ENCODE measurements at places on chromosomes 3 and 15. TPM values are rescaled to one million over a fixed set of nuclear protein-coding genes. Genes with fewer than 3 reads are reported as not detected.
A peak's percentile ranks its signal among the peaks of the same experiment; 100 is the strongest.

- H3K36me3 ChIP-seq: peaks cover 58% of the 10 kb centered on the region
- H3K4me3 ChIP-seq: no peak overlapping the region
- DNase-seq: no peak
- H3K27ac ChIP-seq: no peak overlapping the region
Observed at GRCh38 chr15:38528294-38528693, 36.3 kb downstream of the RASGRP1 start.

DNA sequence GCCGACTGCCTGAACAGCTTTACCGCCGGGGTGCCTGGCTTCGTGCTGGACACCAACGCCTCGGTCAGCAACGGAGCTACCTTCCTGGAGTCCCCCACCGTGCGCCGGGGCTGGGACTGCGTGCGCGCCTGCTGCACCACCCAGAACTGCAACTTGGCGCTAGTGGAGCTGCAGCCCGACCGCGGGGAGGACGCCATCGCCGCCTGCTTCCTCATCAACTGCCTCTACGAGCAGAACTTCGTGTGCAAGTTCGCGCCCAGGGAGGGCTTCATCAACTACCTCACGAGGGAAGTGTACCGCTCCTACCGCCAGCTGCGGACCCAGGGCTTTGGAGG lies 815 bp downstream of the SPINT1 start:
- H3K4me3 ChIP-seq: peak overlapping the region; percentile 63
- no peaks in the 10 kb centered on the region for H3K36me3 ChIP-seq
- H3K27ac ChIP-seq: no peak overlapping the region
- peaks cover 35% of the 10 kb centered on the region for H3K4me1 ChIP-seq

CELSR3 gene
- total RNA-seq: 3.5 TPM

DNA sequence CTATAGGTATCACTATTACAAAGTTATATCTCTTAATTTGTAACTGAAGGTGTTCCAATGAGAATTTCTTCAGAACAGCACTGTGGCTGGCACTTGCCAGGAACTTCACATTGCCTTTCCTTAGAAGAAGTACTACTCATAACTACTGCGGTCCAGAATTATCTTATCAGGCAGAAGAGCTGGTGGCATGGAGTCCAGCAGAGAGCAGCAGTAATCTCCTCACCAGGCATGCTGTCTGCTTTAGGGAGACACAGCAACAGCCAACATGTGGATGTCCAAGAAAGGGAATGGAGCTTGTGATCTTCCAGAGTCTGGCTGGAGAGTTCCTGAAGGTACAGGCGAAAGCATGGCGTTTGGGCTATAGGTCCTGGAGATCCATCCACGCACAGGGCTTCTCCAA lies 919.7 kb upstream of the NR2F2 start:
- H3K27ac ChIP-seq: no peak overlapping the region
- H3K27me3 ChIP-seq: no peaks in the 10 kb centered on the region
- no peak for DNase-seq
- no peaks in the 10 kb centered on the region for H3K4me1 ChIP-seq

GRCh38 chr15:75171408-75171807 lies 30.3 kb upstream of the C15orf39 start:
- H3K4me3 ChIP-seq: no peak overlapping the region
- H3K36me3 ChIP-seq: no peaks in the 10 kb centered on the region
- no peak overlapping the region for H3K27ac ChIP-seq
- H3K27me3 ChIP-seq: no peaks in the 10 kb centered on the region

- H3K4me3 ChIP-seq: no peak overlapping the region
- peaks cover 38% of the 10 kb centered on the region for H3K4me1 ChIP-seq
- DNase-seq: no peak
- H3K27me3 ChIP-seq: no peaks in the 10 kb centered on the region
- H3K36me3 ChIP-seq: no peaks in the 10 kb centered on the region
Observed at GRCh38 chr15:39784125-39784524, 1.5 kb upstream of the FSIP1 start.

DNA sequence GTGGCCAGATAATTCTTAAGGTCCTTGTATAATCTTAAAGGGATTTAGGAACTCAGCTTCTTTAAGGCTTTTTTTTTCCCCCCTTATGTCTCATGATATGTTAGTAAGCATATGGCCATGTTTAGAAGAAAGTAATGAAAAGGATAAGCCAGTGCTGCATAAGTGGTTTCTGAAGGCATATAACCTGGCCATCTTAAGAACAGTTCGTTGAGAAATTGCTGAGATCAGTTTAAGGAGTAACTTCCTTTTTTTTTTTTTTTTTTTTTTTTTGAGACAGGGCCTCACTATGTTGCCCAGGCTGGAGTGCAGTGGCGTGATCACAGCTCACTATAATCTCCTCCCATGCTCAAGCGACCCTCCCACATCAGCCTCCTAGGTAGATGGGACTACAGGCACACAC lies 51.7 kb downstream of the UBE2E2 start:
- no peak for DNase-seq
- no peaks in the 10 kb centered on the region for H3K27me3 ChIP-seq
- no peaks in the 10 kb centered on the region for H3K36me3 ChIP-seq
- H3K4me3 ChIP-seq: no peak overlapping the region
- H3K4me1 ChIP-seq: no peaks in the 10 kb centered on the region

GRCh38 chr3:134955874-134956273 lies 160.8 kb downstream of the EPHB1 start:
- H3K4me1 ChIP-seq: no peaks in the 10 kb centered on the region
- no peak overlapping the region for H3K27ac ChIP-seq
- H3K36me3 ChIP-seq: no peaks in the 10 kb centered on the region
- no peak for DNase-seq
- no peaks in the 10 kb centered on the region for H3K27me3 ChIP-seq

- no peak overlapping the region for H3K27ac ChIP-seq
- no peaks in the 10 kb centered on the region for H3K4me1 ChIP-seq
- H3K36me3 ChIP-seq: no peaks in the 10 kb centered on the region
- H3K4me3 ChIP-seq: no peak overlapping the region
Observed at GRCh38 chr3:126118591-126118990, 34.7 kb upstream of the SLC41A3 start.

TRH gene
- not detected for total RNA-seq

FOXL2 gene
- total RNA-seq: not detected

- no peaks in the 10 kb centered on the region for H3K36me3 ChIP-seq
- no peak overlapping the region for H3K27ac ChIP-seq
- no peaks in the 10 kb centered on the region for H3K27me3 ChIP-seq
Observed at GRCh38 chr15:101054991-101055390, 135.8 kb downstream of the LRRK1 start.

DNA sequence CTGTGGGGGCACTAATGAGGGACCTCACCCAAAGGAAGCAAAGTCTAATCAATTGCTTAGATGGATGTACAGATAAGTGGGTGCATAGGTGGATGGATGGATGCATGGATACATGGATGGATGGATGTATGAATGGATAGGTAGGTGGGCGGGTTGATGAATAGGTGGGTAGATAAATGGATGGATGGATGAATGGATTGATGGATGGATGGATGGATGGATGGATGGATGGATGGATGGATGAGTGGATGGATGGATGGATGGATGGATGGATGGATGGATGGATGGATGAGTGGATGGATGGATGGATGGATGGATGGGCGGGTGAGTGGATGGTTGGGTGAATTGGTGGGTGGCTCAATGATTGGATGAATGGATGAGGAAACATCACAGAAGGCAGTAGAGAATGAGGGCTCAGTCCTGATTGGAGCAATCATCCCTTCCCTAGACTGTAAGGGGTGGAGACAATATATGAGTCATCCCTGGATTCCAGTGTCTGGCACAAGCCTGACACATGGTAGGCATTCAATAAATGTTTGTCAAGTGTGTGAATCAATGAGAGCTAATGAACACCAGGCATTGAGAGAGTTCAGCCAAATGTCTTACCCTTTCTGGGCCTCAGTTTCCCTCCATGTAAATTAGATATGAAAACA lies 40.4 kb upstream of the PXYLP1 start:
- H3K4me3 ChIP-seq: no peak overlapping the region
- peaks cover 6% of the 10 kb centered on the region for H3K4me1 ChIP-seq
- no peak overlapping the region for H3K27ac ChIP-seq
- no peaks in the 10 kb centered on the region for H3K27me3 ChIP-seq

GRCh38 chr3:69115731-69116130 lies 6.7 kb downstream of the LMOD3 start:
- H3K27me3 ChIP-seq: no peaks in the 10 kb centered on the region
- DNase-seq: no peak
- H3K36me3 ChIP-seq: no peaks in the 10 kb centered on the region
- no peaks in the 10 kb centered on the region for H3K4me1 ChIP-seq
- no peak overlapping the region for H3K4me3 ChIP-seq

DNA sequence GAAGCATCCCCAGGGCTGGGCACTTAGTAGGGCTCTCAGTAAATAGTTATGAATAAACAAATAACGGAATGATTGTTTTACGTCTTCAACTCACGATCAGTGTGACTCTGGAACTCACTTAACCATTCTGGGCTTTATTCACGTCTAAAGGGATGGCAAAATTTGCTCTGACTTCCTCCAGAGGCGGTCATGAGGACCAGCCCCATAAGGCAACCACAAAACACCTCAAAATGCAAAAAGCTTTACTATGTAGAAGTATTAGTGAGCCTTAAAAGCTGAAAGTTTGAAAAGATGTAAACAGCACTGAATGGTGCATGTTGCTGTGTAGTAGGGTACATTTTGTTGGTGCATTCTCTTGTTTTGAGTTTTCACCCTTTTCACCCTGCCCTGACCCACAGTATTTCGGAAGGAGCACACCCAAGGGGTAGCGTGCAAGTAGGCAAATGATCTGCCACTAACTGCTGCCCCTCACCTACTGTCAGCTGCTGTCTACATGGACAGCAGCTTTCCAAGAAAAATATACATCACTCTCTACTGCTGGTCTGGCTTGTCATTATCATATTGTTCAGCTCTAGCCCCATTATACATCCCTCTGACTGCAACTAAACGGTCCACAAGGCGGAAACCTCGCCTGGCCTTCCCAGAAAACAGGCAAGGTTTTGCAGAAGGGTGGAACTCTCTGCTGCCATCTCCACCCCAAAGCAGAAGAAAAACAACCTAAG lies 308.5 kb upstream of the PROK2 start:
- H3K27me3 ChIP-seq: no peaks in the 10 kb centered on the region
- no peaks in the 10 kb centered on the region for H3K36me3 ChIP-seq
- DNase-seq: no peak
- H3K4me1 ChIP-seq: no peaks in the 10 kb centered on the region

DNA sequence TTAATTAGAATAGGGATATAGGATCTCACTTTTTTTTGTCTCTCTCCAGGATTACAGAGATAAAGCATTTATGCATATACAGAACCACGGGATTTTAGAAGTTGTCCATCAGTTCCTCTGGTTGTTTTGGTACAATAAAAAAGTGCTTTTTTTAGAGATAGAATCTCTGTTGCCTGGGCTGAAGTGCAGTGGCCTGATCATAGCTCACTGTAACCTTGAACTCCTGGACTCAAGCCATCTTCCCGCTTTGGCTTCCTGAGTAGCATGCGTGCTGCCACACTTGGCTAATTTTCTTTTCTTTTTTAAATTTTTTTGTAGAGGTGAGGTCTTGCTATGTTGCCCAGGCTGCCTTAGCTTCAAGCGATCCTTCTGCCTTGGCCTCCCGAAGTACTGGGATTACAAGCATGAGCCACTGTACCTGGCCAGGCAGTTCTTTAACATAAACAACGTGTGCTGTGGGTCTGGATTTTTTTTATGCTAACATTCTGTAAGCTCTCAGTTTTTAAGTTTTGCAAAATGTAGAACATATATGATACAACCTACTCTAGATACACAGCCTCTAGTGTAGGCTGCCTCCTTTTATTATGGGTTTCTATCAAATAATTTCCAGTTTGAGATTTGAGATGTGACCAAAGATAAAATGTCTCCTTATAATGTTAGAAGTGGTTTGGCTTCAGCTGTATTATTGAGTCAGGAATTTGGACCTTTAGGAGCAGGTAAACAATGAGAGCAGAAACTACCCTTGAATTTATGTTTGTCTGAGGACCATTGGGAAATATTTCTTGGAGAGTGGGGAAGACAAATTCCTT lies 57.4 kb upstream of the ULK4 start:
- no peaks in the 10 kb centered on the region for H3K27me3 ChIP-seq
- no peak overlapping the region for H3K27ac ChIP-seq
- H3K4me3 ChIP-seq: no peak overlapping the region
- DNase-seq: no peak

DNA sequence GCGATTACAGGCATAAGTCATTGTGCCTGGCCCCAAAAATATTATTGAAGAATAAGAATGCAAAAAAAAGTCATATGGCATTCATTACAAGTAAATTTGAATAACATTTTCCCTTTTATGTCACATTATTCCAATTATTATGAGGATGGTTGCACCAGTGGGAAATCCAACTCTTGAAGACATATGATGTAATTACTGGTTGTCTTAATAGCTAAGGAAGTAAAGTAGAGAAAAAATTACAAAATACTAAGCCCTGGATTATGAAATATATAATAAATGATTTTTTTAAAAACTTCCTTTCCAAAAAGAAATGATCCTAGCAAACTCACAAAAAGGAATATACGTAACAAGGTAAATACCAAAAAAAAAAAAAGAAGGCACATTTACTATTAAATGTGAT lies 98.9 kb downstream of the FMN1 start:
- H3K4me3 ChIP-seq: no peak overlapping the region
- peaks cover 10% of the 10 kb centered on the region for H3K4me1 ChIP-seq
- DNase-seq: no peak
- no peaks in the 10 kb centered on the region for H3K36me3 ChIP-seq

RETNLB gene
- not detected for total RNA-seq

OR5K2 gene
- not detected for total RNA-seq

GRCh38 chr3:1091286-1091685 lies 1.5 kb upstream of the CNTN6 start:
- no peaks in the 10 kb centered on the region for H3K36me3 ChIP-seq
- no peak overlapping the region for H3K4me3 ChIP-seq
- H3K27ac ChIP-seq: no peak overlapping the region
- H3K4me1 ChIP-seq: no peaks in the 10 kb centered on the region
- H3K27me3 ChIP-seq: no peaks in the 10 kb centered on the region

DNA sequence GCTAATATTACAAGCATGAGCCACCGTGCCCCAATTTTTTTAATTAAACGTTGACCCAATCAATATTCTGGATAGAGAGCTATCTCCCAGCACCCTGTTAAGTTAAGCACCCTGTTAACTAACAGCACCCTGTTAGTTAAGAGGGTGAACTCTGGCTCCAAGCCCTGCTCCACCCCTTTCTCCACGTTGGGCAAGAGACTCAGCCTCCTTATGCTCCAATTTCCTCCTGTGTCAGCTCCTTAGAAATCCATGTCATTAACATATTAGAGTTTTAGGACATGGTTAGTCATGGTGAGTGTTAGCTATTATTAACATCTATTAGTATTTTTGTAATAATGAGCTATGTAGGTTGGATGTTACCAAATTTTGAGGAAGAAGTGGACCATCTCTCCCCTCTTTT lies 217.2 kb upstream of the UBE2E1 start:
- H3K4me3 ChIP-seq: no peak overlapping the region
- no peaks in the 10 kb centered on the region for H3K27me3 ChIP-seq
- DNase-seq: no peak

GRCh38 chr3:115646027-115646690 lies 22.8 kb downstream of the GAP43 start:
- H3K27ac ChIP-seq: no peak overlapping the region
- H3K4me1 ChIP-seq: no peaks in the 10 kb centered on the region
- no peaks in the 10 kb centered on the region for H3K36me3 ChIP-seq
- DNase-seq: no peak
- peaks cover 3% of the 10 kb centered on the region for H3K27me3 ChIP-seq

GRCh38 chr3:86702381-86702958 lies 288.5 kb downstream of the VGLL3 start:
- no peak overlapping the region for H3K27ac ChIP-seq
- no peaks in the 10 kb centered on the region for H3K27me3 ChIP-seq
- H3K4me3 ChIP-seq: no peak overlapping the region
- no peaks in the 10 kb centered on the region for H3K4me1 ChIP-seq
- H3K36me3 ChIP-seq: no peaks in the 10 kb centered on the region

- H3K27me3 ChIP-seq: no peaks in the 10 kb centered on the region
- H3K4me1 ChIP-seq: peaks cover 36% of the 10 kb centered on the region
- H3K4me3 ChIP-seq: no peak overlapping the region
- no peak for DNase-seq
- no peak overlapping the region for H3K27ac ChIP-seq
- no peaks in the 10 kb centered on the region for H3K36me3 ChIP-seq
Observed at GRCh38 chr15:71373917-71374316, 258.6 kb downstream of the THSD4 start.

Data from CD4-positive, alpha-beta memory T cell (primary cell).